AG08395 (cell line): ENCODE measurements at places on chromosomes 13 and 19.
A peak's percentile ranks its signal among the peaks of the same experiment; 100 is the strongest.

DNA sequence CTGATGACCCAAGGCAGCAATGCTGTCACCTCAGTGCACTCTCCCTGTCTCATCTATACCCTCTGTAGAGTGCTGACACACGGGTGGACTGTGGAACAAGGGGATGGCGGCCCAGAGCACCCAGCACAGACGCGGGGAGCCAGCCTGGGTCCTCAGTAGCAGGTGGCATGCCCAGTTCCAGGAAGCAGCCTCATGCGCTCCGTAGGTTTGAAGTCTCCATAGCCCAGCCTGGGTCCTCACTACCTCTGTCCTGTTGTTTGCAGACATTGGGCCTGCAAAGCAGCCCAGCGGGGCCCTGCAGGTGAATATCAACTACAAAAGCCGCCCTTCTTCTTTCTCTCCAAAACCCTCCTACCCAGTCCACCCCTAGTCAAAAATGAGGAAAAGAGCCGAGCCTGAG, 5.0 kb upstream of the SLC7A9 start:
- DNase-seq = no peak

GRCh38 chr19:37654118-37654517, 1.1 kb downstream of the ZFP30 start:
- peak; percentile 4 for DNase-seq

DNA sequence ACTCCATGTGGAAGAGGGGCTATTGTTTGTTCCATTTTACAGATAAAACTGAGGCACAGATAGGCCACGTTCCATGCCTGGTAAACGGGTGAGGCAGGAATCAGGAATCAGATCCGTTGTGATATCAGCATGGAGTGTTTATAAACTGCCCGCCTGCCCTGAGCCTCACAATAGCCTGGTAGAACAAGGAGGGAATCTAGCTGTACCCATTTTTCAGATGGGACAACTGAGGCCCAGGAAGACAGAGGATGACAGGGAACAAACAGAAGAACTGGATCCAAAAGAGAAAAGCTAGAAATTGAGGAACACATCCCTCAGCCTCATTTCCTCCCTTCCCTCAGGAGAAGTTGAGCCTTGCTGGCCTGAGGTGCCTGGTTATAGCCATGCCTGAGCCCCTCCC, 32.5 kb downstream of the CERS4 start:
- no peak for DNase-seq

GRCh38 chr13:80116107-80116506, 224.8 kb downstream of the SPRY2 start:
- peak; percentile 59 for DNase-seq

GRCh38 chr13:28136916-28137315, 1.4 kb upstream of the PAN3 start:
- DNase-seq = no peak

GRCh38 chr13:107649079-107649478, 566.3 kb downstream of the LIG4 start:
- no peak for DNase-seq

- DNase-seq = no peak
These were observed 1.3 kb upstream of the KLK8 start for GRCh38 chr19:51002542-51003311.

GRCh38 chr13:50643060-50643459, 200.4 kb downstream of the DLEU7 start:
- no peak for DNase-seq

- DNase-seq = no peak
These were observed 11.4 kb downstream of the PIAS4 start for GRCh38 chr19:4018775-4019504.

GRCh38 chr13:51440381-51440780, 12.5 kb downstream of the INTS6 start:
- no peak for DNase-seq

GRCh38 chr13:42174344-42175162, 97.4 kb upstream of the AKAP11 start:
- no peak for DNase-seq

- DNase-seq = no peak
These were observed 168.6 kb downstream of the LACC1 start for GRCh38 chr13:44048326-44048725.

DNA sequence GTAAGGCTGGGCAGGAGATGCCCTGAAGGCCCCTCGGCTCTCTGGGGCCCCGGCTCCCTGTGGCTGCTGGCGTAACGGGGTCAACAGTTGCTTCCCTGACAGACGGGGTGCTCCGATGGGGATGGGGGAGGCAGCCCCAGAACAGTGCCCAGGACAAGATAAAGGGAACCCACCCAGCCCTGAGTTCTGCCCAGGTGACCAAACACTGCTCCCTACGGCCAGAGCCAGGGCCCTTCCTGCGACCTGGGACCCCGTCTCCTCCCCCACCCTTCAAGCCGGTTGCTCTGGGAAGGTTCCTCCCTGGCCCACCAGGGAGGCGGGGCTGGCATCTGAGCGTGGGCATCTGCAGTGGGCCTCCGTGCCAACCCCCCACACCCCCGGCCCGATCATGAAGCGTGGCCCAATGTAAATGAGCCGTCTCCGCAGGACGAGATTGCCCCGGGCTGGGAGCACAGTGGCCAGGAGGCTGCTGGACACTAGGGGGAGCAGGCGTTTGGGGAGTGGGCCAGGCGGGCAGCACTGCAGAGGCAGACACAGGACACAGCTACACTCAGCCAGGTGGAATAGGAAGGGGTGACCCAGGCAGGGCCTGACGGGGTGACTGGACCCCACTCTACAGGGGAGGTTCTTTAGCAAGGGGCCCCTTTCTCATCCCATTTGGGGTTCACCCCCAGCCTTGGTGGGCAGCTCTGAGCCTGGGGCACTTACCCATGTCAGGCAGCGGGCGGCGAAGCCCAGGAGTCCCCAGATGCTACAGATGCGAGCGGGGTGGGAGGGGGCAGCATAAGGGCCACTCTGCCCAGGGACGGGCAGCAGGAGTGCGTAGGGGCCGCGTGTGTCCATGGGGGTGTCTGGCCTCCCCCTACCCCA, 1.2 kb upstream of the NKPD1 start:
- peak; percentile 41 for DNase-seq

DNA sequence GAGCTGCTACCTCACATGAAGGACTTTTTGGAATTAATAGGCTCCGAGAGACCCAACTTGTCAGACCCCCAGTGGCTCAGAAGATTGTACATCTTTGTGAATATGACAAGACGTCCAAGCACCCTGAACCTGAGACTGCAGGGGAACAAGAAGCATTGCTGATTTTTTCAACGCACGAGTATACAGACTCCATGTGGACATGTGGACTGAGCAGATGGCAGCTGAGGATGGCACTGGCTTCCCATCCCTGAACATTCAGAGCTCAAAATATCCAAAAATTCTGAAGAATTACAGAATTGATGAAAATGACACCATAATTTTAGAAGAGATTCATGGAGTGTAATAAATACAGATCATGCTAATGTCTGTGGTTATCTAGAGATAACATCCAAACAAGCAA, 254.1 kb downstream of the MZT1 start:
- no peak for DNase-seq

DNA sequence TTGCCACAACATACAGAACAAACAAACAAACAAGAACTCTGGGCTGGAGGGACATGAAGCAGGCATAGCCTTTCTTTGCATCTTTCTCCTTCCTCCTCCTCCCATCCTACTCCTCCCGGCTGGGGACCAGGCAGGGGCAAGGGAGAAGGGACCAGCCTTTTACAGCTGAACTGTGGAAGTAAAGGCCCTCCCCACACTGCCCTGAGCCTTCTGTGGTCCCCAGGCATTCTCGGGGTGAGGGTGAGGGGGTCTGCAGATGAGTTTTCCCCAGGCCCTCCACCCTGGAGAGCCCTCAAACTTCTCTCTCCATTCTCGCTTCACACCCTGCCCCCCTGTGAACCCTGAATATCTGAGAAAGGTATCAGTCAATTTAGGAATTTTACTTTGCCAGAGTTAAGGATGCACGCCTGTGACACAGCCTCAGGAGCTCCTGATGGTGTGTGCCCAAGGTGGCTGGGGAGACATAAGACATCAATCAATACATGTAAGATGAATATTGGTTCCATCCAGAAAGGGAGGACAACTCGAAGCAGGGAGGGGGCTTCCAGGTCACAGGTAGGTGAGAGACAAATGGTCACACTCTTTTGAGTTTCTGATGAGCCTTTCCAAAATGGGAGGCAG, 170.9 kb downstream of the COL4A1 start:
- DNase-seq = no peak

DNA sequence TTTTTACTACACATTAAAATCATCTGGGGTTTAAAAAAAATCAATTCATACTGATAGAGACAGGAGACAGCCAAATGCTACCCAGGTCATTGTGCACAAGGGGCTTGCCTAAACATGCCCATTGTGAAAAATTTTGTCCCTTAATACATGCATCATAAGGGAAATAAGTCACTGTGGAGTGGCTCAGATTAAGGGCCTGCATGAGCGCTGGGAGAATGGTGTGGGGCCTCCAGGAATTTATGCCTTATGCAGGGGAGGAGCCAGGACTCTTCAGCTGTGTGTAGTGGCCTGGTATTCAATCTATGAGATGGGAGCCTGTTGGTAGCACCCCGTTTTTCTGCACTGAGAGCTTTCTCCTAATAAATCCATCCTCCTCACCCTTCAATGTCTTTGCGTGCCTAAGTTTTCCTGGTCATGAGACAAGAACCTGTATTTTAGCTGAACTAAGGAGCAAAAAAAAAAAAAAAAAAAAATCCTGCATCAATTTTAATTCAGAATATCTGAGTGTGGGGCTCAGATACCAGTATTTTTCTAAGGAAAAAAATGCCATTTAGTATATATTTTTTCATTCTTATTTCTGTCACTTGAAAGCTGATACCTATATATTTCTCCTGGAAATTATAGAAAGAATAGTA, 997.6 kb upstream of the ATXN8OS start:
- no peak for DNase-seq

DNA sequence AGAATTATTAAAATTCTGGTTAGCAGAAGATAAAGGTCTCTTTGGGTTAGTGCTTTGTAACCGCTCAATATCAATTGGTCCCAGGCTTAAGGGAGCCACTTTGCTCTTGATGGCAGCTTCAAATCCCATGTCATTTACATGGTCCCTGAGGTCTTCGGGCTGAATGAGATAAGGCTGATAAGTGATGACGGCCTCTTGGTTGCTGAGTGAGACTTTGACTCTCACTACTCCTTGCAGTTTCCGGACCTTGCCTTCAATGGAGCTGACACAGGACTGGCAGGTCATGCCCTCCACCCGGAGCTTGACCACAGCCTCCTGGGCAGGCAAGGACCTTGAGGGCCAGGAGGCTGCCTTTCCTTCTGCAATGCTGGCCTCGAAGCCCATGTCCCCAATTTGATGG, 36.8 kb downstream of the ATP7B start:
- DNase-seq = no peak

DNA sequence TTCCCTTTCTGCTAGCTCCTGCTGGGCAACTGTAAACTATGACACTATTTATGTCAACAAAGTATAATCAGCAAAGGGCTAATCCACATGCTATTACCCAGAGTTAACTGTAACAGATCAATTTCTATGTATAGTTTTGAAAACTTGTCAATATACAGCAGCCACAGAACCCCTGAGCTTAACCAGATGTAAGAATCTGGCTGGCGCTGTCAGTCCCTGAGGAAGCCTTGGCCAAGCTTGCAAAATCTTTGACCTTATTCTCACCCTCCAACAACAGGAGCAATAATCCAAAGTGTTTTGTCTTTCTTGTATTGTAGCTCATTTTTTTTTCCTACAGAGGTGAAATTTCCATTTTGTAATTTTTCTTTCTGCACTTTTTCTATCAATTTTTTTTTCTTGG, 1230.1 kb upstream of the SLC10A2 start:
- no peak for DNase-seq

- DNase-seq = no peak
These were observed 599 bp downstream of the ZIC2 start for GRCh38 chr13:99982036-99982730.

- DNase-seq = peak; percentile 78
These were observed 72.2 kb downstream of the DHRS12 start for GRCh38 chr13:51731759-51732158.

GRCh38 chr19:22602631-22603272, 31.4 kb upstream of the ZNF492 start:
- DNase-seq = no peak
